ENCODE measurements at places on chromosomes 13 and 19. TPM values are rescaled to one million over a fixed set of nuclear protein-coding genes. Genes with fewer than 3 reads are reported as not detected.

ZNF256 gene
- 8.1 TPM for total RNA-seq

- H3K27me3 ChIP-seq = no peaks in the 10 kb centered on the region
- no peaks in the 10 kb centered on the region for H3K36me3 ChIP-seq
- H3K27ac ChIP-seq = no peak overlapping the region
- no peak overlapping the region for H3K4me3 ChIP-seq
- no peak for DNase-seq
- no peaks in the 10 kb centered on the region for H3K4me1 ChIP-seq
Measured at GRCh38 chr13:25840261-25840660, 211.6 kb downstream of the SHISA2 start.

IL17D gene
- 3.7 TPM for total RNA-seq

DNA sequence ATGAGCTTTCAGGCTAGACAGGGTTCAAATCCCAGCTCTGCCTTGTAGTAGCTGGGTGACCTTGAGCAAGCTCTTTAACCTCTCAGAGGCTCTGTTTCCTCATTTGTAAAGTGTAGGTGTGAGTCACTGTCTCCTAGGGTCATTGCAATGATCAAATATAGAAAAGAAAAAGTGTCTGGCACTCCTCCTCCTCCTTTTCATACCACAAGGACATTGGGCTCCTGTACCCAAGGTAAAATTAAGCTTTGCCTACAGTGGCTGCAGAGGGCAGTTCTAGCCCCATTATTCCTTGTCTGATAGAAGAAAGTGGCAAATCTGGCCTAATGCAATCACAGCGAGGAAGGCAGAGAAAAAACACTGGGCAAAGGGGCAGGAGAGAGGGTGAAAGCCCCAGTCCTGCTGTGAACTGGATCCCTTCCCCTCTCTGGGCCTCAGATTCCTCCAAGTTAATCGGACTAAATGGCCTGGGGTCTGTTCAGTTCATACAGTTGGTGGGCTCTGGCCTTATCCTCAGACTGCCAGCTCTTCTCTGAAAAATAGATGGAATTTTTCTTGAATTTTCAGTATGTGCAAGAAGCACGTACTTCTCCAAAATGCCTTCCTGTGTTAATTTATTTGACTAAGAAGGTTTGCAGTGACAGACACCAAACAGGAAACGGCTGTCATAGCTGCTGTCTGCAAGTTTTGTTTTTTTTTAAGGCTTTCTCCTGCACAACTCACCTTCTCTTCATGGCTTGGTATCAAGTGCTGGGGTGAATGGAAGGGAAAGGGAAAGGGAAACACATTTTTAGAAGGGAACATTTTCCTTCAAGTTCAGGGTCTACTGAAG, 35.3 kb downstream of the RGCC start:
- no peak overlapping the region for H3K4me3 ChIP-seq
- H3K27ac ChIP-seq = no peak overlapping the region
- DNase-seq = no peak
- H3K27me3 ChIP-seq = no peaks in the 10 kb centered on the region

GRCh38 chr13:51396352-51396751, 56.5 kb downstream of the INTS6 start:
- no peak for DNase-seq
- H3K4me1 ChIP-seq = peaks cover 3% of the 10 kb centered on the region
- no peaks in the 10 kb centered on the region for H3K36me3 ChIP-seq

FCAR gene
- total RNA-seq = not detected

- no peak overlapping the region for H3K4me3 ChIP-seq
- H3K4me1 ChIP-seq = no peaks in the 10 kb centered on the region
- H3K27me3 ChIP-seq = no peaks in the 10 kb centered on the region
- no peak overlapping the region for H3K27ac ChIP-seq
- DNase-seq = no peak
Measured at GRCh38 chr19:29793116-29793727, 18.6 kb upstream of the CCNE1 start.

- no peaks in the 10 kb centered on the region for H3K27me3 ChIP-seq
- no peak overlapping the region for H3K27ac ChIP-seq
- H3K4me1 ChIP-seq = no peaks in the 10 kb centered on the region
Measured at GRCh38 chr13:19587635-19588300, 26.4 kb upstream of the TPTE2 start.

GRCh38 chr19:2594319-2594718, 108.2 kb downstream of the GNG7 start:
- H3K36me3 ChIP-seq = no peaks in the 10 kb centered on the region
- H3K4me3 ChIP-seq = no peak overlapping the region
- no peaks in the 10 kb centered on the region for H3K4me1 ChIP-seq
- no peaks in the 10 kb centered on the region for H3K27me3 ChIP-seq
- no peak for DNase-seq

CBARP gene
- 0.68 TPM for total RNA-seq

Data from prostate gland (tissue), 2 donors.